CD4-positive, alpha-beta T cell treated with Interleukin-6 at 100 ng/mL for 8 hours (primary cell): ENCODE measurements at places on chromosomes 4 and X.

- DNase-seq: no peak
Measured at GRCh38 chr4:105088110-105088879, 58.4 kb upstream of the TET2 start.

DNA sequence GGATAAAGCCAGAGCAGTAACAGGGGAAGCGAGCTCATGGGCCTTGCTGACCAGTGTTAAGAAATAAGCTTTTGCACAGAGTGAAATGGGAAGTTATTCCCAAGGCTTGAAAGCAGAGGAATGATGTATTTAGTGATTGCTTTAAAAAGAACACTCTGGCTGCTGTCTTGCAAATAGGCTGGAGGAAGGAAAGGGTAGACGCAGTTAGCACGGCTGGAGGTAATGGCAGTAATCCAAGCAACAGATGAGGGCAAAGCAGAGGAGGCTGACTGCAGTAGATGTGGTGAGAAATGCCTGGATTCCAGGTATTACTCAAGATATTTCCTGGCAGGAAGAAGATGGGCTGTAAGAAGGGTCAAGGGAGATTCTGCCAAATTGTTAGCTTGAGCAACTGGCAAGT is 1342.3 kb upstream of the AGA start:
- DNase-seq: no peak

- DNase-seq: no peak
Measured at GRCh38 chrX:352181-352580, 33.6 kb upstream of the GTPBP6 start.

GRCh38 chrX:35786271-35786670 is 11.9 kb upstream of the MAGEB16 start:
- no peak for DNase-seq

DNA sequence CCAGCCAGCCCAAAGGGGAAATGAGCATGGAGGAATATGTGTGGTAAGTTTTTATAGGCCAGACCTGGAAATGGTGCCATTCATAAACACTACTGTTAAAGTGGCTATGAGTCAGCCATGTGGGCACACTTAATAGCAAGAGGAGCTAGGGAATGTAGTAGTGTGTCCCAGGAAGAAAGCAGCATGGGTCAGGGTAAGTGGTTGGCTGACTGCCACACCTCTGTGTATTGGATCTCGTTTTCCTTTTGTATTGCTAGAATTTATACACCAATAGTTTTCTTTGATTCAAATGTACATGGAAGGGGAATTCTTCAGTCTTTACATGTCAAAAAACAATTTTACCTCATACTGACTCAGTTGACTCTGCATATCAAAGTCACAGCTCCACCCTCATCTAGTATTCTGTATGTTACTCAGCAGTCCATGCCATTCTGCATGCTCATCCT is 22.9 kb upstream of the SGMS2 start:
- DNase-seq: no peak

DNA sequence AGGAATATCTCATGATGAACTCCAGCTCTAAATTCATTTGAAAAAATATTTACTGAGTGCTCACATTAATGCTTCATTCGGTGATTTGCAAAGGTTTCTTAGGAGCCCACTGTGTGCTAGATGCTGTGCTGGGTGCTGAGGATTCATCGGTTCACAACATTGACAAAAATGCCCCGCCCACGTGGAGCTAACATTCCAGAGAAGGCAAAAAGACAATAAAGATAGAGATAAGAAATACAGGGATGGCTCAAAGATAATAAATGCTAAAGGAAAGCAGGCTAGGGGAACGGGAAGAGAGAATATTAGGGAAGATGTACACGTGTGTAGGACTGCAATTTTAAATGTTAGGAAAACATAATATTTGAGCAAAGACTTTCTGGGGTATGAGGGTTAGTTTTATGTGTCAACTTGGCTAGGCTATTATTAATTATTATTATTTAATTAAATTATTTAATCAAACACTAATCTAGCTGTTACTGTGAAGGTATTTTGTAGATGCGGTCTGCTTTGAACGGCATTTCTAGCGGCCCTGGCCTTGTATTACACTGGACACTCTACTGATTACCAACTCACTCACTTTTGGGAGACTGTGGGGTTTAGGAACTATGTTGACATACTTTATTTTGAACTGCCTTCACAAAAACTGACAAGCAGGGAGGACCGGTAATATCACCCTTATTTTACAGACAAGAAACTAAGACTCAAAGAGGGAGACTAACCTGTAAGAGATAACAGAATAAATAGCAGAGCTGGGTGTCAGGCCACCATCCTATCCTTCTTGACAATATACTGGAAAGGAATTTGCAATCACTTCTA is 61.9 kb upstream of the IRF2 start:
- DNase-seq: no peak
